Gastrocnemius medialis (tissue), 4 donors: ENCODE measurements at places on chromosomes 12 and 14.

GRCh38 chr12:14442221-14442881 lies 76.9 kb downstream of the ATF7IP start:
- DNase-seq: no peak

DNA sequence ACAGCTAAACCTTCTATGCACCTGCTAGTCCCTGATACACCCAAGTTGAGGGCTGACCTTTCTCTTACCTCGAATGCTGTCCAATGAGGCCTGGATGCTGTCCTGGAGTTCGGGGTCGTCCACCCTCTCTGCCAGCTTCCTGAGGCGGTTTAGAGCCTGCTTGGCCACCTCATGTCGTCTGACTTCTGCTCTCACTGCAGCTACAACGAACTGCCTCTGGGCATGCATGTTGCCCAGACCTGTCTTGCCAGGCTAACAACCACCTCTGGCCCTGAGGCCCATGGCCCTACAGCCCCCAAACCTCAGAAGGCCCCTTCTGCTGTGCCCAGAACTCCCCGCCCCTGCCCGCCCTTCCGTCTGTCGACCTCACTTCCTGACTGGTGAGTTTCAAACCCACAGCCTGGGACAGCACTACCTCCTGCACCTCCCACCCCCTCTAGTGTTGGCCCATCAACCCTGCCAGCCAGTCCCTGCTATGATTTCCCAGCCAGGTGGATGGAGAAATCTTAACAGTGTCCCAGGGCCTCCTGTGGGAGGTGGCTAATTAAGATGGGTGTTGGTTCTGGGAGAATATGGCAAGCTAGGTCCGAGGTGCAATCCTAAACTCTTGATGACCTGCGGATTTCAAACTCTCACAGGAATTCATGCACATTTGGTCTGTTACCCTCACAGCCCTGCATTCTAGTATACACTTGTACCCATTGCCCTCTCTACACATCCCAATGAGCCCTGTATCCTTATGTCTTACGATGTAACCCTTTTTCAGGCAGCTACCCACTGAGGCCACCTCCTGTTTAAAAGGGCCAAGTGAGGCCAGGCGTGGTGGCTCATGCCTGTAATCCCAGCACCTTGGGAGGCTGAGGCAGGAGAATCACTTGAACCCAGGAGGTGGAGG lies 2.7 kb upstream of the TSPAN31 start:
- no peak for DNase-seq

DNA sequence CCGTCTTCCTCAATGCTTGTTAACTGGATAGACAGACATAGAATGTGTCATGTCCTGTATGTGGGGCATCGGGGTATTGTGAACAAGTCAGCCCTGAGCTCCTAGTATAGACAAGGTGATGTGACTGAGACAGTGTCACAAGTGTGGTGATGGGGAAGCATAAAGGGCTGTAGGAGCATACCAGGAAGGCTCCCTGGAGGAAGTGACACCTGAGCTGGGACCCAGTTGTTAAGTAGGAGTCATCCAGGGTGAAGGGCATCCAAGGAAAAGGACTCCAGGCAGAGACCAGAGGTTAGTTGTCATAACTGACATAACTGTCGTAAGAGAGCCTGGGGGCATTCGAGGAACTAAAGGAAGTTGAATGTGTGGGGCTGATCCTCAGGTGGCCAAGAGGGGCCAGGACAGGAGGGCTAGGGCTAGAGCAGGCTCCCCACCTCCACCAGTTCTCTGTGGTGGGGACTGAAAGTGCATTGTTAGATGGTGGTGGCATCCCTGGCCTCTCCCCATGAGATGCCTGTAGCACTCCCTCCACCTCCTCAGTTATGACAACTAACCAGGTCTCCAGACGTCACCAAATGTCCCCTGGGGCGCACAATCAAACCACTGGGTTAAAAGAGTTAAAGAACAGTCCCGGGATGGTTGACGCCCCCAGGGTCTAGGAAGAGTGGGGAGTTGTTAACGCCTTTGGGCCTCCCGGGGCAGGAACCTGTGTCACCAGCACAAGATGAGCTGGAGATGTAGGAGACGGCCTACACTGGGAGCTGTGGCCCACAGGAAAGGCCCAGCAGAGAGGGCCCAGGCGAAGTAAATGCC lies 2.4 kb downstream of the FICD start:
- DNase-seq: no peak

GRCh38 chr12:42162965-42163364 lies 18.3 kb upstream of the GXYLT1 start:
- no peak for DNase-seq

DNA sequence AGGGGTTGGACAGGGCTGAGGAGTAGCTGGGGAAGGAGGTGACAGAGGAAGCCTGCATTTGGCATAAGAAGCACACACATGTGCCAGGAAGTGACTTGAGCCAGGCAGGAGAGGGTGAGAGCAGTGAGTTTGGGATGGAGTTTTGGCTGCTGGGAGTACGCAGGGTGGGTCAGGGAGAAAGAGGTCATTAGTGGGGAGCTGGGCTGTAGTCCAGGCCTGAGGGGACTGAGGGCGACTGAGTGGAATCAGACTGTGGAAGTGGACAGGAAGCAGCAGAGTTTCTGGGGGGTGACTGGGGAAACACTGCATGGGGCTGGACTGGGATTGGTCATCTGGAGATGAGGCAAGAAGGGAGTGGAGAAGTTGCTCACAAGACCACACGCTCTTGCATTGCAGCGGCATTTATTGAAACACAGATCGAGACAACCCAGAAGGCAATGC lies 7.6 kb downstream of the KRT85 start:
- no peak for DNase-seq

DNA sequence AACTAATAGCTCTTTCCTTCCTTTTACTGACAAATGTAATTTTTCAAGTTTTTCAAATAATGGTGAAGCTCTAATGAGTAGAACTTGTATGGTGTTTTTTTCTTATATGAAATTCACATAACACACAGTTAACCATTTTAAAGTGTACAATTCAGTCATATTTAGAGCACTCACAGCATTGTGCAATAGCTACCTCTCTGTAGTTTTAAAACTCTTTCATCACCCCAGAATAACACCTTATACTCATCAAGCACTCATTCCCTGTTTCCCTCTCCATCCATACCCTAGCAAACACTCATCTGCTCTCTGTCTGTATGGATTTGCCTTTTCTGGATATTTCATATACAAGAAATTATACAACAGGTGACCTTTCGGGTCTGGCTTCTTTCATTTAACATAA lies 207.9 kb upstream of the SLC38A2 start:
- no peak for DNase-seq

- no peak for DNase-seq
Measured at GRCh38 chr12:97267594-97268202, 194.9 kb upstream of the RMST start.

DNA sequence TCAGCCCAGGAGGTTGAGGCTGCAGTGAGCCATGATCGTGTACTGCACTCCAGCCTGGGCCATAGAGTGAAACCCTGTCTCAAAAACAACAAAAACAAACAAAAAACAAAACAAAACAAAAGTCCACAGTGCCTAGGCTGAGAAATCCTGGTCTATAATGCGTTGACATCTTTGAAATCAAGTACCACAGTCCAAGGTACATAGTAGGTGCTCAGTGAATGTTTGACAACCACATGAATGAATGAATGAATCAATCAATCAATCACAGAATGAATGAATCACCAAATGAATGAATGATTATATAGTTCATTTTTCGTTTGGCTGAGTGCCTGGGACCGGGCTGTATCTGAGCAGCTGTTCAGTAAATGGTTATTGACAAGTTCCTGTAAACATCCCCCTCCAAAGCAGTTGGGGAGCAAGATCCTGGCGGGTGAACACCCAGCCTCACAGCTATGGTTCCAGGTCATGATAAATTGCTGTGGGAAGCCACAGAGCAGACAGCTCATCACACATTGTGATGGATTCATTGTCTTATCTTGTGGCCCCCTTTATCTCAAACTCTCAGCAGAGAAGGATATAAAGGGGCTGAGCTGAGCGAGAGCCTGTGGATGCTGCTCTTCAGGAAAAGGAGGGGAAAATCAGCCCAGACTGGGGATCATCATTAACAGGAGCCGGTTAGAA lies 30.4 kb upstream of the IFT81 start:
- DNase-seq: no peak

DNA sequence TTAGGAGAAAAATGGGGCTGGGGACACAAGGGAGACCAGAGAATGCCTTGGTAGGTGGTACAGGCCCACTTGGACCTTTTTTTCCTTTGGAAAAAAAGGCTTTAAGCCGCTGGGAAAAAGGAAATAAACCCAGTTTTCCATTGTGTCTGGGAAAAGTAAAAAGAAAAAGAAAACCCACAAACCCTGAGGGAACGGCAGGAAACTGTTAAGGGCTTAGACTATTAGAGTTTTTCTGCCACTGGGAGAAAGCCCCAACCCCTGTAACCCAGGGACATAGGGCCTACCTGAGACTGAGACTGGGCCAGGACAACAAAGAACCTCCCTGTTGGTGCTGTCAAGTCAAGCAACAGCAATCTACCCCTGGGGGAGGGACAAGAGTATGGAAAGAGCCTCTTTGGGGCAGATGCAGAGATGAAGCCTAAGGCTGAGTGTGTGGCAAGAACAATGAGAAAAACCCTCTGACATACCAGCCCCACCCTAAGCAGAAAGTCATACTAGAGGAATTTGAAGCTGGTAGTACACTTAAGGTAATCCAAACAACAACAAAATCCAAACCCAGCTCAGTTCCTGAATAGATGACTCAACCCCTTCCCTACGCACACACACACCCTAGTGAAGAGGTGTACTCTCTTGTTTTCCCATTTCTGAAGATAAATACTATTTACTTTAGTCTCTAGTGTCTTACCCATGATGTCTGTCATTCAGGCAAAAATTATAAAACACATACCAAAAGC lies 22.8 kb downstream of the ATF1 start:
- no peak for DNase-seq

DNA sequence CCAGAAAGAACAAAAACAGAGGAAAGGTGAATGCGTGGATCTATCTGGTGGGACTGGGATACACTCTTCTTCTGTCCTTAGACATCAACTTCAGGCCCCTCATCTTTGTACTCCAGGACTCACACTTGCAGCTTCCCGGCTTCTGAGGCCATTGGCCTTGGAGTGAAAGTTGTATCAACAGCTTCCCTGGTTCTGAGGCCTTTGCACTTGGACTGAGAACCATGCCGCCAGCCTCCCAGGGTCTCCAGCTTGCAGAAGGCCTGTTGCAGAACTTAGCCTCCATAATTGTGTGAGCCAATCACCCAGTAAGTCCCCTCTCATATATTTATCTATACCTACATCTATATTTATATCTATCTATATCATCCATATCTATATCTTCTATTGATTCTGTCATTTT lies 218.4 kb downstream of the SOX5 start:
- DNase-seq: no peak

DNA sequence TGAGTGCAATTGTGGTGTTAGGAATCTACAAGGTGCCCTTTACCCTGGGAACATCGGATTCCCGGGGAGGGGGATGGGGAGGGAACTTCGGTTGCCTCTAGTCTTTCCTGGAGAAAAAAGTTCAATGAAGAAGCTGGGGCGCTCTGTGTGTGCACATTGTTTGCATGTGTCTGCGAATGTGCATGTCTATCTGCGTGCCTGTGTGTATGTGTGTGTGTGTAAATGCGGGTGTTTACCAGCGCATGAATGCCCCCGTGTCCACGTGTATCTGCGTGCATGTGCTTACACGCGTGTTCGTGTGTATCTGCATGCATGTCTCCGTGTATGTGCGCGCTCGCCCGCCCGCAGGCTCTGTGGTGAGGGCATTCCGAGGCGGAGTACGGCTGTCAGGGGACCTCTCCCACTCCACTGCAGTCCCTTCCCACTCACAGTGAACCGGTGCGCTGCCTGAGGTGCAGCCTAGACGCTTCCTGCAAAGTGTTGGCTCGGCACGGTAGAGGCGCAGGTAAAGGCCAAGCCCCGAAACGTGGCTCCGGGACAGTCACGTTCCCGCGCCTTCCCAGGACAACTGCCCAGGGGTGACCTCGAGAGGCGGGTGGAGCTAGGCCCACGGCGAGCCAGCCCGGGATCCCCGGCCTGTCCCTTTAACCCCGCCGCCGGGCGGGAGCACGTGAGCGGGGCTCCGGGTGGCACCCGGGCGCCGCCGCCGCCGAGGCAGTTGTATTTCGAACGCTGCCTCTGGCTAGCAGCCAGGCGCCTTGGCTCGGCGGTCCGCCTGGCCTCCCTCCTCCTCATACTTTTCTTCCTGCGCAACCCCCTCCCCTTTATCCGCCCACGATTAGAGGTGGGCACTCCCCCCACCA lies 539 bp upstream of the HMGA2 start:
- no peak for DNase-seq

GRCh38 chr14:90839889-90840266 lies 23.6 kb upstream of the TTC7B start:
- DNase-seq: no peak

GRCh38 chr12:64976131-64976530 lies 145.0 kb downstream of the WIF1 start:
- DNase-seq: no peak

GRCh38 chr12:112656141-112656540 lies 135.4 kb upstream of the RPH3A start:
- DNase-seq: no peak

- no peak for DNase-seq
Measured at GRCh38 chr14:69519204-69520100, 34.9 kb downstream of the PLEKHD1 start.

- DNase-seq: no peak
Measured at GRCh38 chr12:38158428-38159091, 158.0 kb upstream of the ALG10B start.

DNA sequence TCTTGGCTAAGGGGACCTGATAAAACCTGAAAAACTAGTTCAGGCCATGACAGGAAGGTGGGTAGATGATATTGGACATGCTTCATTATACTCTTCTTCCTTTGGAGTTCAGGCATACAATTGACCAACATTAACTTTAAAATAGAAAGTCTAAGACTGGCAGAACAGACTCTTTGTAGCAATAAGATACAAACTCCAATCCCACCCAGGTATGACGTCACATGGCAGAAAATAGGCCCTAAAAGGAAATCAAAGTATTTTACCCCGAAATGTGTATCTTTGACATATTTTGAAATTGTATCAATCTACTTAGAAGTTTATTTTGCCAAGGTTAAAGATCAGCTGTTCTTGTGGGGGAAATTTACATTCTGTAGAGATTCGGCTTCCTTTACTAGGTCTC lies 198.1 kb upstream of the LRIG3 start:
- DNase-seq: no peak

DNA sequence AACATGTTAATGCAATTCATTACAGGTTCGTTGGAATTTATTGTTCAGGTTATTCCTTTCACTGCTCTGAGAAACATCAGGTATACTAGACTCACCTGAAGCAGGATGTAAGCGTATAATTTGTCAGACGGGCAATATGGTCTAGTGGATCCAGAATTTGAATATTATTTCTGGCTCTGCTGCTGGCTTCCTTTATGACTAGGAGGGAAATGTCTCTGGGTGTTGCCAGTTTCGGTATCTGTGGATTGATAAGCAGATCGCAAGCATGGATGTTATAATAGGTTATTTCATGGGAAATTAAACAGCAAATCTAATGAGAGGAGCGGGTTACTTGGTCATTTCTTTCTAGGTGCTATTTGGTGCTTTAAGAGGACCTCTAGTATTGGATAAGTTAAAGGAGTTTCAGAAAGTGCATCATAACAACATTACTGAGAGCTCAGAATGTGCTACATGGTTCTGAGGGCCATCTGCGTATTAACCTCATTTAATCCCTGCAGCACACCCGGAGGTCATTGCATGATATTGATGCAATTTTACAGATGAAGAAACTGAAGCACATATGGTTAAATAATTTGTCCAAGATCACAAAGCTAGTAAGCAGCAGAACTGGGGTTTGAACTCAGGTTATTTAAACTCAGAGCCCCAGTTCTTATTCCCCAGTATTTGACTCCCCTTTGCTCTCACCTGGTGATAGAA lies 47.3 kb upstream of the BCAT1 start:
- no peak for DNase-seq

- no peak for DNase-seq
Measured at GRCh38 chr14:55535516-55536203, 44.3 kb upstream of the KTN1 start.

GRCh38 chr14:93086441-93087055 lies 29.2 kb downstream of the ITPK1 start:
- DNase-seq: no peak
